ENCODE measurements at places on chromosomes 4 and X.

- no peak for DNase-seq
Measured at GRCh38 chr4:40243386-40243948, 46.6 kb downstream of the RHOH start.

DNA sequence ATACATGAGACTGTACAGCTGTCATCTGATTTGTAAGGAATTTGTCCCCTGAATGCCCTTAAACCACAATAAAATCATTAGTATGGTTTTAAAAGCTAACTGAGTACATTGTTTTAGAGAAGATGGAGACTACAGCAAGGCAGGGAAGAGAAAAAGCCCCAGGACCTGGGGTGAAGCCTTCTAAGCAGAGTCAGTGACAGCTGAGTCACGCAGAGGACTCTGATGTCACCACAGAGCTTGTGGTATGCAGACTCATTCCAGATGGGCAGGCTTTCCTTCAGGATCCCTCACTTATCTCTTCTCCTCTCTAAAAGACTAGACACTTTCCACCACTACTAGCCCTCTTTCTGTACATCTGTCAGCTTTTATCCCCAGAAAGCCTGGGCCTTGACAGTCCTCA is 97.1 kb upstream of the ATOH1 start:
- DNase-seq: no peak

GRCh38 chr4:38659346-38659745 is 4.7 kb upstream of the KLF3 start:
- no peak for DNase-seq

DNA sequence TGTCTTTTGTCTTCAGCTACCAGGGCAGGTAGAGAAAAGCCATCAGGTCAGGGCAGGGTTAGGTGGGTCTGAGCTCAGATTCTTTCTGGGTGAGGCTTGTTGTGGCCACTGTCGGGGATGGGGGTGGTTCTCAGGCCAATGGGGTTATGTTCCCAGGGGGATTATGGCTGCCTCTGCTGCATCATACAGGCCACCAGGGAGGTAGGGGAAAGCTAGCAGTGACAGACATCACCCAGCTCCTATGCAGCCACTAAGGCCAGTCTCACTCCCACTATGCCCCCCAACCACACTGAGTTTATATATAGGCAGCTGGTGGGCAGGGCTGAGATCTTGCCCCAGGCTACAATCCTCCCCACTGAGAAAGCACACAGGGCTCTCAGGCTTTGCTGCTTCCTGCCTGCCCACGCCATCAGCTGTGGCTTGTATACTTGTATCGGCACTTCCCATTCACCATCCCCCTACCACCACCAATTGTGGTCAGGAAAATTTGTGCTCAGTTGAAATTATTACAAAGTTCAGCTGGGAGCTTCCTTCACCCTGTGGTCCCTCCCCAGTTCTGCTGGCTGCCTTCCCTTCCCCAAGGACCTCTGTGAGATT is 72.6 kb upstream of the PTPN13 start:
- peak; percentile 51 for DNase-seq

DNA sequence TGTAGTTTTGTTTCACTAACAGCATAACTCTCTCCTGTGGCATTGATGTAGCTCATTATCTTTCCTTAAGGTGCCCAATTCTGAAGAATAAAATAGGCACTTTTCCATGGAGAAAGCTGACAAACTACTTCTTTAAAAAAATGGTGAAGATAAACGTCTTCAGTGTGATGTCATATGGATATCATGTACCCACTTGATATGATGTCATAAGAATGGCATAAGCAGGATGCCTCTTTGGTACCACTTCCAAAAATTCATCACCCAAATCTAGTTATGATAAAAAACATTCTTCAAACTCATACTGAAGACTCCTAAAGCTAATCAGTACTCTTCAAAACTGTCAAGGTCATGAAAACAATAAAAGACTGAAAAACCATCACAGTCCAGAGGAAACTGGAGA is 2.9 kb upstream of the CXCL3 start:
- DNase-seq: no peak

DNA sequence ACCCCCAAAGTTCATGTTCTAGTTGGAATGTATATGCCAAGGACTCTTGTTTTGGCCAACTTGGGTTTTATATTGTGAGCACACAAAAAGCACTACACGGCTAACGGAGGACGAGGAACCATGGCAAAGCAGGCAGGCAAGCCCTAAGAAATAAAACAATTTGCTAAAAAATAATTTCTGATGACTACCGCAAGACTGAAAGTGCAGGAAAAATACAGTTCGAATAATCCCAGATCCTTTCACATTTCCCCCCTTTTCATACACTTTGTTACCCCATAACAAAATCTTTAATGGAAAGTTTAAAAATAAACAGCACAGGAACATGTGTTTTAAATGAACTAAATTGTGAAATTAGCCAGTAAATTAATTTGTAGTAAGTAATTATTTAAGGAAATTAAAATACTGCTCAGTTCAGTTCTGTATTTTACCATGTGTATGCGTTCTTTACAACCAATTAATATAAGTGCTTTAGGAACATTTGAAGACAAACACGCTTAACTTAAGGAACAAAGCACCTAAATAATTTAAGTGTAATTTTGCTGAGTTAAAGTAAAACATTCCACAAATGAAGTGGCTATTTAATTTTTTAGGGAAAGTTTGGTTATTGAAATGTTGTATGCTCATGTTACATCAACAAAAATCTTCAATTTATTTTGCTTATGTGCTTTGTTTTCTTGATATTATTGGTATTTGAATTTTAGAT is 12.4 kb upstream of the PITX2 start:
- DNase-seq: no peak

All from inflammatory macrophage treated with lipopolysaccharide for 1 hour (primary cell).